ENCODE measurements at places on chromosomes 6 and 20. TPM values are rescaled to one million over a fixed set of nuclear protein-coding genes. Genes with fewer than 3 reads are reported as not detected.

DNA sequence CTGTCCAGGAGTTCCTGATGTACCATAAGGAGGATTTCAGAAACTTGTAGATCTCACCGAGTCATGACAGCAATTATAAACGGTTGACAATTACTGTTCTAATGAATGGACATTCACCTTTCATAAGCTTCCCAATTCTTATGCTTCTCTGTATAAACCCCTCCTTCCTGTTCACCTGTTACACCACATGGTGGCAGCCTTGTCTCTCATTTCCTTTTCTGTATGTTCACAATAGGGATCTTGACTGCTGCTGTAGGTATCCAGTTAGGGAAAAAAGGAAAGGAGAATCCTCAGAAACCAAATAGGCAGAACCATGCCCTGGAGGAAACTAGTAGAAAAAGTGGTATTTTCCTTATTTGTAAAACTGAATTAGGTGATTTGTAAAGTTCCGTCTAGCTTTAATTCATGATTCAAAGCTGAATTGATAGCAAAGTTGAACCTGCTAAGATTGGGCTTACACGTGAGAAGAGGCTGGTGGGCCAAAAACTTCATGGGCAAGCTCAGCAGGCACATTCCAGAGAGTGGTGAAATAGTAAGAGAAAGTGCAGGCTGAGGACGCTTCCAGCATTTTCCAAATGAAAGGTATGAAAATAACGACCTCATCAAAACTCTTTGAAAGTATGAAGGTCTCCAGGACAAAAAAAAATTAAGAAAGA, 29.0 kb upstream of the TBPL1 start:
- H3K27me3 ChIP-seq, result peaks cover 16% of the 10 kb centered on the region
- peaks cover 4% of the 10 kb centered on the region for H3K4me1 ChIP-seq
- no peak overlapping the region for H3K4me3 ChIP-seq
- H3K36me3 ChIP-seq, result no peaks in the 10 kb centered on the region
- H3K27ac ChIP-seq, result no peak overlapping the region
- peak; percentile 85 for DNase-seq

GRCh38 chr6:118419448-118420394, 128.4 kb upstream of the PLN start:
- H3K27ac ChIP-seq, result no peak overlapping the region
- H3K27me3 ChIP-seq, result no peaks in the 10 kb centered on the region
- H3K36me3 ChIP-seq, result no peaks in the 10 kb centered on the region
- H3K4me3 ChIP-seq, result no peak overlapping the region
- DNase-seq, result no peak
- no peaks in the 10 kb centered on the region for H3K4me1 ChIP-seq

MOXD1 gene
- total RNA-seq, result not detected

IP6K3 gene
- 1.7 TPM for total RNA-seq

- H3K4me1 ChIP-seq, result no peaks in the 10 kb centered on the region
- DNase-seq, result no peak
- H3K27me3 ChIP-seq, result no peaks in the 10 kb centered on the region
- no peak overlapping the region for H3K27ac ChIP-seq
- no peak overlapping the region for H3K4me3 ChIP-seq
- no peaks in the 10 kb centered on the region for H3K36me3 ChIP-seq
Measured at GRCh38 chr6:156557251-156557910, 219.8 kb upstream of the ARID1B start.

FAM184A gene
- 2.2 TPM for total RNA-seq

DNA sequence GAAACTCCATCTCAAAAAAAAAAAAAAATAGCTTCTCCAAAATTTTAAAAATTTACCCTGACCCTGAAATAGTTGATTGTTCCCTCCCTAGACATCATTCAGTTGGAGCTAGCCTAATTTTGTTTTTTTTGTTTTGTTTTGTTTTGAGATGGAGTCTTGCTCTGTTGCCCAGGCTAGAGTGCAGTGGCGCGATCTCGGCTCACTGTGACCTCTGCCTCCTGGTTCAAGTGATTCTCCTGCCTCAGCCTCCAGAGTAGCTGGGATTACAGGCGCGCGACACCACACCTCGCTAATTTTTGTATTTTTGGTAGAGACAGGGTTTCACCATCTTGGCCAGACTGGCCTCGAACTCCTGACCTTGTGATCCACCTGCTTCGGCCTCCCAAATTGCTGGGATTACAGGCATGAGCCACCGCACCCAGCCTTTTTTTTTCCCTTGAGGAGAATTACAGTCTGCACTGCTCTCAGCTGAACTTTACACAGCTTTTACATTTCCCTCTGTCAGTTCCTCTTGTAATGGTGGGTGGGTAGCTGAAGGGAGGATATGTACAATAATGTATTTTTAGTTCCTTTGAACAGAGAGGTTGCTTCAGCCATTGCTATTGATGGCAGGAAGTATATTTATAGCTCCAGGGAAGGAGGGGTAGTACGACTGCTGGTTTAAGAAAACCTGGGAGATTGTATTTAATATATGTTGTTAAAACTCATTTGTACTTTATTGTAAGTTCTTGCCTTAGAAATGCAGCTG, 27.7 kb downstream of the PTPRA start:
- no peak overlapping the region for H3K27ac ChIP-seq
- no peaks in the 10 kb centered on the region for H3K36me3 ChIP-seq
- H3K4me1 ChIP-seq, result peaks cover 5% of the 10 kb centered on the region
- no peaks in the 10 kb centered on the region for H3K27me3 ChIP-seq
- no peak overlapping the region for H3K4me3 ChIP-seq

GRCh38 chr6:127343809-127344659, 625 bp upstream of the ECHDC1 start:
- H3K4me3 ChIP-seq, result no peak overlapping the region
- H3K36me3 ChIP-seq, result peaks cover 6% of the 10 kb centered on the region

ELOVL2 gene
- total RNA-seq, result not detected

DNA sequence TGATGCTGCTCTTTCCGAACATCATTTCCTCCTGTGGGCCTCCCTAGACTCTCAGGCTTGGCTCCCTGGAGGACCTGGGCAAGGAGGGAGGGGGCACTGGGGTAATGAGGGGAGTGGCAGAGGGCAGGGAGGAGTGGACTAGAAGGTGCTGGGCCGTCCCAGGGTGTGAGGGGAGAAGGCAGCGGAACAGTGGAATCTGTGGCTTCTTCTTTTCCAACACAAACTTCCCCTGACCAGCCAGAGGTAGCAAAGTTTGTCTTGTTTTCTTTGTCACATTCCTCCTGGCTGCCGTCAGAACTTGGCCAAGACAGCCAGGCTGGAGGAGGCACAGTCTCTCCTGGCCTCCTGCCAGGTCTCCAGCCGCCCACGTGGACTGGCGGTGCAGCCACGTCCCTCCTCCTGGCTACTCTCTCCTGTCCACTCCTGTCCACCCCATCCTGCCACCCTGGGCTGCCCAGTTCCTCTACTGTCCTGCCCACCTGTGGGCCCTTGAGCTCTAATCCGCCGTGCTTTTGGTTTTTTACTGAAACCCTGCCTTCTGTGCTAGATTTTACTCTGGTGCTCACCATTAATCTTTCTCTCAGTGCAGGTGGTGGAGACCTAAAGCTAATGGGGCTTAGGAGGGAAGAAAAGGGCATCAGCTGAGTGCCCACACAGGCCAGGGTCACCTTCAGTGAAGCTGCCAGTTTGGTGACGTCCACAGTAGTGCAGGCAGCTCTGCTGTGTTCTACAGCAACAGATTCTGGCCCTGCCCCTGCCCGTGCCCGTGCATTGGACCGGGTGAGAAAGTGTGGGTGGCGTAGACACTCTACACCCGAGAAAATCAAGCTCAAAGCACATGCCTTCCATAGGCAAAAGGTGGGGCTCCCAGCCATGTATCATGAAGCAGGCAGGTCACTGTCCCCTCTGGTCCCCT, 2.8 kb upstream of the CDSN start:
- peak overlapping the region; percentile 86 for H3K27ac ChIP-seq
- peaks cover 10% of the 10 kb centered on the region for H3K36me3 ChIP-seq
- peaks cover 46% of the 10 kb centered on the region for H3K4me1 ChIP-seq
- no peaks in the 10 kb centered on the region for H3K27me3 ChIP-seq

RAMACL gene
- total RNA-seq, result 5.3 TPM

- DNase-seq, result no peak
- H3K27me3 ChIP-seq, result peaks cover 76% of the 10 kb centered on the region
- H3K4me3 ChIP-seq, result no peak overlapping the region
- no peak overlapping the region for H3K27ac ChIP-seq
Measured at GRCh38 chr6:69813508-69813907, 16.7 kb upstream of the LMBRD1 start.

DNA sequence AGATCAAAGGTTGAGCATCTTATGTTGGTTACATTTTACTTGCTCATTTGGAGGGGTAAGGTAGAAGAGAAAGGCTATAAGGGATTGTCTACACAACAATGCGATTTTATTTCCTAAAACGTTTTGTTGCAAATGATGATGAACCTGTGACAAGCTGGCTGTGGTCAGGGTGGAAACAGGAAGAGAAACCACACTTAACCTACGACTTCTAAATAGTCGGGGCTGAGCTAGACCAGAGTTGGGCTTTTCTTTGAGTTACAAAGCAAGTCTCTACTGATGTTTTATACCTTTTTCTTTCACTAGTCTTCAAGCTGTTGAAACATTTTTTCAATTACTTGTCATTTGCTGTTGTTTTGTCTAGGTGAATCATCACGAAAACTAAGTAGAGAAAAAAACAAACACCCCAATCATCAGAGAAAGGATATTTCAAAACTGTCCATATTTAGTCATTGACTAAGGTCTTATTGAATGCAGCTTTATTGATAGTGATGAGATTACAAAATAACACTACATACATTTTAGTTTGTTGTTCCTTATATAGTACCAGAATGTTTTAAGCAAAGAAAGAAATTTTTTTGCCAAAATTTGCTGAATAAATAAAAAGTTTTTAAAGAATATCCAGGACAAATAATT, 18.0 kb downstream of the KLHL31 start:
- no peaks in the 10 kb centered on the region for H3K27me3 ChIP-seq
- DNase-seq, result peak; percentile 31
- H3K4me1 ChIP-seq, result peaks cover 40% of the 10 kb centered on the region
- peak overlapping the region; percentile 86 for H3K27ac ChIP-seq
- no peak overlapping the region for H3K4me3 ChIP-seq

All from MCF 10A (cell line).